Anterior cingulate cortex (tissue), 58 donors: ENCODE measurements at places on chromosomes 4 and X.

DNA sequence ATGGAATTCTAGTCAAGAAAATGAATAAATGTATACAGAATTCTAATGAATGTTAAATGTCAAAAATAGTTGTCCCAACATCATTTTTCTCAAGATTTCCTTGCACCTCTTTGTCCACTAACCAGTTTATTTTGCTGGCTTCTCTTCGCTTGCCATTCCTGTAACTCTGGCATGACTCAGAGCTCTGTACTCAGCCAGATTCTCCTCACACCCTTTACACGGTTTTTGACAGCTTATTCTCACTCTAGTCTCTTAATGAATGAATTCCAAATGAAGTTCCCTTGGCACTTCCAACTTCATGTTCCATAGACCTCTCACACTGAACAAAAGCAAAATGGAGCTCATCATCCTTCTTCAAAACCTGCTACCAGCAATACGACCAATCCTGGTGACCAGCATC is 419.3 kb upstream of the SLIT2 start:
- no peak for DNase-seq

DNA sequence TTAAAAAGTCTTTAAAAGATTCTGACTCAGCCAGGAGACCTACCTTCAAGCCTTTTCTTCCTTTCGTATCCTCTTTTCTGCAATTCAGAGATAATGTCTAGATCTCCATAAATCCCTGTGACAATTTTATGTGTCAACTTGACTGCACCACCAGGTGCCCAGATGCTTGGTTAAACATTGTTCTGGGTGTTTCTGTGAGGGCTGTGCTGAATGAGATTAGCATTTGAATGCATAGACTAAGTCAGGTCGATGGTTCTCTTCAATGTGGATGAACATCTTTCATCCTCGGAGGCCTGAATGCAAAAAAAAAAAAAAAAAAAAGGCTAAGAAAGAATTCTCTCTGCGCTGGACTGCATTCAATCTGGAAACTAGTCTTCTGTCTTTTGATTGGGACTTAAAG is 1082.7 kb downstream of the NLGN4X start:
- no peak for DNase-seq

DNA sequence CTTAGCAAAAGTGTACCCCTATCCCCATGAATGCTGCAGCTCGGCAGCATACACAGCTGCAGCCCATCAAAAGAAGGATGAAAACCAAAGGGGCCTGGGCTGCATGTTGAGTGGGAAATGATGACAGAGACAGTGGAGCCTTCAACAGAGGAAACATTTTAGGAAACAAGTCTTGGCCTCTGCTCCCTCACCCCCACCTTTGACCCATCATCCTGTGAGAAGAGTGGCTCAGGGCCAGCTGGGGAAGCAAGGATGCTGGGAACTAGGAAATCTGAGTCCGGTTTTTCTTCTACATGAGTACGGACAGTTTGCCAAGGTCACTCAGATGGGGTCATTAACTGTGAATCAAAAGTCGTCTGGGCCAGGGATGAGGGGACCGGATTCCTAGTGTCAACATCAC is 37.2 kb downstream of the IDS start:
- DNase-seq = no peak

- no peak for DNase-seq
Observed at GRCh38 chr4:15402974-15403373, 24.9 kb upstream of the C1QTNF7 start.

DNA sequence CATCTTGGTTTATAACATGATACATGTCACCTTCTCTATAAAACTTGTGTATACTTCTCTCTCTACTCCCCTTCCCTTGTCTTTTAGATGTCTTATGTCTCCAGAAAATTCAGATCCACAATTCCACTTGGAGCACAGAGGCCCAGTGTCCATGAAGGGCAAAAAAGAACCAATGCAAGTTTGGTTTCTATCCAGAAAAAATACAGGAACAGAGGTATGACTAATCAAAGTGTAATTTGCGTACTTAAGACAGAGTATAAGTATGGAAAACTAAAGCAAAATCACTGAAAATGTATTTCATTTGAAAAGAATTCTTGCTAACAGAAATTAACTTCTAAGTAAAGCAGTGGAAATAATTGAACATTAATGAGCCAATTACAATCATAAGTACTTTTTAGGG is 46.2 kb downstream of the GUCY1B1 start:
- no peak for DNase-seq

- no peak for DNase-seq
Observed at GRCh38 chrX:70454441-70455365, 10.1 kb downstream of the DLG3 start.

- no peak for DNase-seq
Observed at GRCh38 chr4:24772061-24772705, 23.2 kb upstream of the SOD3 start.

DNA sequence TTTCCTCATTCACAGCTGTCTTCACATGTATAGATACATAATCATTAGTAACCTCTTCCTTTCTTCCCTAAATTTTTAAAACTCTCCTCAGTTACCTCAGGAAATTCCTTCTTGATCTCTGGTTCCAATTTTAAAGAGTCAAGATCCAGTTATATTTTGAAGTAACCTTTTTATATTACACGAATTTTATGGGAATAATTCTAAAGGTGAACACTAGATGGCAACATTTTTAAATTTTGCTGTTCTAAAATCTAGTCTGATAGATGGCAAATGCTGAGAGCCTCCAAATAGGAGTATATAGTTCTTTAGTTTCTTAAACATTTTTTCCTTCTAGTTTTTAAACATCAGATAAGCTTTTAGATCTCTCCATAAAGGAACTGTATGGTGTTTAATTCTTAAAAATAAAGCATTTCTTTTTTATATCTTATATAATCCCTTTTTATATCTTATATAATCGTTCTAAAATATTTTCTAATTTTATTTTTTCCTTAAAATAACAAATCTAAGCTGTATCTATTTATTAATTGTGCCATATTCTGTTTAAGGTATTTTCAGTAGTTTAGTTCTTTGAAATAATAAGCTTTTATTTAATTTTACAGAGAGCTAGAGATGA is 37.9 kb upstream of the PAPSS1 start:
- DNase-seq = no peak

- no peak for DNase-seq
Observed at GRCh38 chr4:131499141-131499873, 1649.8 kb upstream of the PCDH10 start.

DNA sequence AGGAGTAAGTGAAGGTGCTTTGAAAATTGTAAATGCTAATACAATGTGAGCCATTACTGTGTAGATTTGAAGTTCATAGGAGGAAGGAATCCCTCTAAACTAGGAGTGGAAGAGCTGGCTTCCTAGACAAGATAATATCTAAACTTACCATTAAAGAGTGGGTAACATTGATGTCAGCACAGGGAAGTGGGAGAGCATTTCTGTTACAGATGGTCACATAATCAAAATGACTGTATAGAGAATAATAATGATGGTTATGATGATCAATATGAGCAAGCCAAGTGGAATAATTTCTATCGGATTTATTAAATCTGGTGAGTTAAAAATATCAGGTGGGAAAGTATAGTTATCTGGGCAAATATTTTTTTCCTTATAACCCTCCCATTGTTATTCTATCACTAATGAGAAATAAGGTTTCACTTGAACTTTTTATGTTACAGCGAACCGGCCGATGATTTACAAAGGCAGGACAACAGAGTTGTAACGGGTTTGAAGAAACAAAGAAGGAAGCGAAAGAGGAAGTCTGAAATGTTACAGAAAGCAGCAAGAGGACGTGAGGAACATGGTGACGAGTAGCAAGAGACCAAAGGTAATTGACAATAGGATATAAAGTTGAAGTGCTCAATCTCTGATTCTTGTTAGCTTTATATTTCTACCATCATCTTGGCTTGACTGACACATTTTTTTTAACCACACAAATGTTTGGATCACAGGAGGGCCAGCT is 43.5 kb downstream of the FMR1NB start:
- no peak for DNase-seq

DNA sequence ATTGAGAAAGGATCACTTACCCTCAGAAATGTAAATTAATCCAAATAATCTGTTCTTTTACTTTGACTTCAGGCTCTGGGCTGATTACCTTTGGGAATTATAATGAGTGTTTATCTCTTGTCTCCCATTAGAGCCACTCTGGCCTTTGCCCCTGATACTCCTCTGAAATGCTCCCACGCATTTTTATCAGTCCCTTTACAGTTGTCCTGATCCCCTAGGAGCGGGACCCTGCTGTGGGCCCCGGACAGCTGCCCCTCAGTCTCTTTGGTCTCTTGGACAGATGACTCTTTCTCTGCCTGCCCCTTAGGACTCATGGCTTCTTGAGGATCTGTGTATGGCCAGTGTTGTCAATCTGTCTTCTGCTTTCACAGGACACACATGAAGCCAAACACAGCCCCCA is 1.0 kb upstream of the TRIM75 start:
- DNase-seq = no peak

DNA sequence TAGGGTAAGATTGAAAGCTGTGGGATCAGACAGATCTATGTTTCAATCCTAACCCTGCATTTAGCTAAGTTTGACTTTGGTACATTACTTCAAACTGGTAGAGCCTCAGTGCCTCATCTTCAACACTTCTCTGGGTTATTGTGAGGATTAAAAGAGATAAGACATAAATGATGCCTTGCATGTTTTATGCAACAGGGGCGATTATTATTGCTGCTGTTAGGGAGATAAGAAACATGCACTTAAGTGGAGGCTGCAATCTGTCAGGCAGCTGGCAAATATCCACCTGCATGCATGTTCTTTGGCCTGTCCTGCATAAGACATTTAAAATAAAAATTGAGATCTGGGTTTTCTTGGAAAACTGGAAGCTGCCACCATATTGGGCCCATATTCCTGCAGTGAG is 24.6 kb downstream of the UNC5C start:
- no peak for DNase-seq

GRCh38 chr4:113289766-113290165 is 240.3 kb downstream of the ANK2 start:
- no peak for DNase-seq

DNA sequence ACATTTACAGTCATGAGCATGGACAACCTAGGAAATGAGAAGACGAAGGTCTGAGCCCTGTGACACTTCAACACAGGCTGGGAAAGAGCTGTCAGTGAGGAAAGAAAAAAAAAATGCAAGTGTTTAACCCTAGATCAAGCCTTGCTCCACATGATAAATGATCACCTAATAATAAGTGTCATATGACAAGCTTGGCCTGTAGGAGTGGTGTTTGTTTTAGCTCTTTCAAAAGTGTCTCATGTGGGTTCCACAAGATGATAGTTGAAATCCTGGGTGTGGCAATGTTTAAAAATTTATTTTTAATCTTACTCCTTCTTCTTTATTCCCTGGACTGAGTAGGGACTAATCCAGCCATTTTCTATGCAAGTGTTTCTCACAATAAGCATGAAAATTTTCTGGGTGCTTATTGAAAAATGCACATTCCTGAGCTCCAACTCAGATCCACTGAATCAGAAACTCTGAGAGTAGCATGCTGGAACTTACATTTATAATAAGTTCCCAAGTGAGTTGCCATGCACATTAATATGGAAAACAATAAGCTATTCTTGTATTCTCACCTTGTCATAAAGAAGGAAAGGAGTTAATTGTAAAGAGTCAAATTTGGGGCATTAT is 138.3 kb downstream of the AREG start:
- no peak for DNase-seq

DNA sequence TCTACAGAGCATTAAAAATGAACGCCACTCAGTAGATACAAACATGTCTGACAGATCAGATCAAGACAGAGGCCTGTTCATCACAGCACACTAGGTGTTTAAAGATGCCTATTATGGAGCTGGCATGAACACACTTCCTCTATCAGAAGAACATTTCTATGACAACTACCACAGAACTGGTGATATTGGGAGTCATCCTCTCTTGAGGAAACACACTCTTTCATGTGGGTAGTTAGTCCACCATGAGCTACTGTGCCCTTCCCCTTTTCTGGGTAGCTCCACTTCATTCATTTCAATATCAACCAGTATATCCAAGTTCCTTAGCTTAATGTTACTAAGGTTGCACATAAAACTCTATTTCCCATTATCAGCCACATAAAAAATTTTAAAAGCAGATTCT is 46.7 kb downstream of the MAOB start:
- DNase-seq = no peak

DNA sequence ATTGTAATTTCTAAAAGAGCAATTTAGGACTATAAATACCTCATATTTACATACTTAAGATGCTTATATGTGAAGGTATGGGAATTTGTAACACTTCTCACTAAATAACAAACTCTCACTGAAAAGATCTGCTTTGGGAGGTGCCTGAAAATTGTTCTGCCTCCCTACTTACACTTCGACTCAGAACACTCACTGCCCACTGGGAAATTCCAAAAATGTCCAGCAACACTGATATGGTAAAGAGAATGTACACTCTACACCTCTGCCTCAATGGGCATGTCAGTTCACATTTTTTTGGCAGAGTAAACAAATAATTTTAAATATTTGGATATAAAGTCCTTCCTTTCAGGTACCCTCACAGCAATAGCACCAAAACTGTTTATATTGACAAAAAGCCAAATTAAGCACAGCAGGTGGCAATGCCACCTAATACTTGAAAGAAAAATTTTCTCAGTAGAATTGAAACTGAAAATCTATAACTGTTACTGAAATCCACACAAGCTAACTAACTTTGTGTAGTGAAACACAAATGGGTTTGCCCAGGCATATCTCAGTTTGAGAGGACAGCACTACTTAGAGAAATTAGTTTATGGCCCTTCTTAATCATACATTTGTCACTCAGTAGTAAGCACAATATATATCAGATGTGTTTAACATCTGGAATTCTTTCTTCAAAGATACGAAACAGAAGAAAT is 67.1 kb downstream of the PRDM5 start:
- DNase-seq = no peak

GRCh38 chr4:73211968-73212367 is 46.6 kb downstream of the ANKRD17 start:
- DNase-seq = no peak

- no peak for DNase-seq
Observed at GRCh38 chr4:5945936-5946335, 53.0 kb upstream of the CRMP1 start.

- no peak for DNase-seq
Observed at GRCh38 chrX:68640661-68641060, 6.8 kb upstream of the STARD8 start.

- DNase-seq = no peak
Observed at GRCh38 chr4:71526637-71527406, 188.0 kb downstream of the SLC4A4 start.

DNA sequence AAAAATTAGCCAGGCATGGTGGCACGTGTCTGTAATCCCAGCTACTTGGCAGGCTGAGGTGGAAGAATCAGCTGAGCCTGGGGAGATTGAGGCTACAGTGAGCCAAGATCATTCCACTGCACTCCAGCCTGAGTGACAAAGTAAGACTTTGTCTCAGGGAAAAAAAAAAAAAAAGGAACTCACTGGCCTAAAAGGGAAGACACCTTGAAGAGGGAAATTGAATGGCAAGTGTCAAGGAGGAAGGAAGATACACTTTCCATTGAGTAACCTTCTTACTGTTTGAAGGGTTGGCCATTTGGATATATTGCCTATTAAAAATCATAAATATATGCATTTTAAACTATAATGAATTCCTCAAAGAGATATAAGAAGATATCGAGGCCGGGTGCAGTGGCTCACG is 147.5 kb upstream of the FAM241A start:
- DNase-seq = no peak
